ENCODE measurements at places on chromosomes 2 and 18. TPM values are rescaled to one million over a fixed set of nuclear protein-coding genes. Genes with fewer than 3 reads are reported as not detected.

GRCh38 chr2:117631152-117631945 is 183.1 kb upstream of the DDX18 start:
- DNase-seq: no peak

DNA sequence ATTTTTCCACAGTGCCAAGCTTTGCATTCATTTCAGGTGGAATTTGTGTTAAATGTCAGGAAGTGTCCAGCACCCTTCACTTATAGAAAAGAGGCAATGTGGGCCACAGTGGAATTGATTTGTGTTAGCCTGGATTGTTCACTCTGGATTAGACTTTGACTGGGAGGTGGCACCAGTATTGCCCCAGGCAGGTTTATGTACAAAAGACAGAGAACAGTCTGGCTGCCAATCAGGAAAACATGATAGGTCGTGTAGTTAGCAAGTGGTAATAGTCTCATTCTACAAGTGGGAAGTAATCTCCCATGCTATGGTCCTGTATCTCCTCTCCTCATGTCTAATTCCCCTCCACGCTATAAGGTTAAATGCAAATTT is 45.6 kb downstream of the RAB27B start:
- DNase-seq: no peak

Gene LOXHD1
- total RNA-seq: not detected

GRCh38 chr2:111679202-111679601 is 204.8 kb downstream of the ANAPC1 start:
- DNase-seq: no peak

DNA sequence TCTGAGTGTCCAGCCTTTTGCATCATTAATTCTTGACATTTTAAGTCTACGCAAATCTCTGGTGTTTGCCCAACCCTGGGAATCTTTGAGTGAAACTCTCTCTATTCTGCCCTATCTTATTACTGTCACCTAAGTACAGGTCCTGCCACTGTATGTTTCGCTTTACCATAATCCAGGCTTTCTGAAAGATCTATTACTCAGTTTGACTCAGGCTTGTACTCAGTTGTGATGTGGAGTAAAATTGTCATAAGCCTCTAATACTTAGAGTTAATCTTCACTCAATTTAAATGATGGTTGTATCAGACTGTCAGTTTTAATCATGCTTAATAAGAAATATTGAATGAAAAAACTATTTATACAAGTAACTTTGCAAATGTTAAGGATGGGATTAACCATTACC is 30.3 kb upstream of the RAPGEF4 start:
- no peak for DNase-seq

Gene EN1
- total RNA-seq: 7.2 TPM

DNA sequence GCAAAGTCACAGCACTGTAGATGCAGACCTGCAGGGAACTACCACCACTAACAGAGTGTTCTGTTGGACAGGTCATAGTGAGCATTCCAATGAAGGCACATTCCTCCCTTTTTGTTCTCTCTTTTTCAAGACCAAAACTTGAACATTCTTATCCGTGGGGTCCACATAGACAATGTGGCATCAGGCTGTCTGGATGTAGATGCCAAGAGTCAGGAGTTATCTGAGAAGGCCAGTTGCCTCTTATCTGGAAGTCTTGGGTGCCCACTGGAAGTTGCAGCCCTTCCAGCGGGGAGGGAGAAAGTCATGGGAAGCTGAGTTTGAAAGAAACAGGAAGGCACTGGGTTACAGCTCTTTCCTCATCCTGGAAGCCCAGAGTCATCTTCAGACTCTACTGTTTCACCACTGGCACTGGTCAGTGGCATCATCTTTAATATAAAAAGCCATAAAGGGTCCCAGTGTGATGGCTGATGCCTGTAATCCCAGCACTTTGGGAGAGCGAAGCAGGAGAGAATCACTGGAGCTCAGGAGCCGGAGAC is 61.4 kb downstream of the FAM161A start:
- no peak for DNase-seq

GRCh38 chr2:152508446-152508845 is 173.5 kb downstream of the FMNL2 start:
- peak; percentile 42 for DNase-seq

DNA sequence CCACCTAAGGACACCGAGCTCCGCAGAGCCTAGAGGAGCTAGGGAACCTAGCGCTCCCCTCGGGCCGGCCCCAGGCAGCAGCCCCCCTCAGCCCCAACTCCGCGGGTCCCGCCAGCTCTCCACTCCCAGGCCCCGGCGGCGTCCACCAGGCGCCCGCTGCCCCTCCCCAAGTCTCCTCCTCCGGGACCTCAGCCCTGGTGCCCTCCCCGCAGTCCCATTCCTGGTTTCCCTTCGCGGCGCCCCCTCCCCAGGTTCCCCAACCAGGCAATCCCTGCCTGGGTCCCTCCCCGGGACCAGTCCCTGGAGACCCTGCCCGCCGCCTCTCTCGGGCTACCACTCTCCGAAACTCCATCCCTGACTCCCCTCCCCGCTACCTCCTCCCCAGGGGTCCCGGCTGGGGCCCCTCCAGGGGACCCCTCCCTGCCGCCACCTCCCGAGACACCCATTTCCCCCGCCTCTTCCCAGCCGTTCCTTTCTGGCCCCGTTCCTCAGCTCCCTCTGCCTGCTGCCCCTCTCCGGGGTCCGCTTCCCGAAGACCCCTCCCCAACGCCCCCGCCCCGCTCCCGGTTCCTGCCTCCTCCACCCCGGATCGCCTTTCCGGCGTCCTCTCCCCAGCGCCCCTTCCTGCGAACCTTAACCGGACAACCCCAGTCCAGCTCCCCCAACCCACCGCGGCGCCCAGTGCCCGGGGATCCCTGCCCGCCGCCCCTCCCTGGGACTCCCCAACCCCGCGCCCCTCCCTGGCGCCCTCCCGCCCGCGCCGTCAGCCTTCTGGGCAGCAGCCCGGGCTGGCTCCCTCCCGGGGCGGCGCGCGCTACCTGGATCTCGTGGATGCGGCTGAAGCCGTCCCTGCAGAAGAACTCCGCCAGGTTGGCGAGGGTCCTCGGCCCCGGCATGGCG is 678 bp downstream of the CYP27C1 start:
- peak; percentile 20 for DNase-seq

Gene APLF
- 0.99 TPM for total RNA-seq

- peak; percentile 47 for DNase-seq
Measured at GRCh38 chr2:79511320-79511951, 1.4 kb upstream of the CTNNA2 start.

DNA sequence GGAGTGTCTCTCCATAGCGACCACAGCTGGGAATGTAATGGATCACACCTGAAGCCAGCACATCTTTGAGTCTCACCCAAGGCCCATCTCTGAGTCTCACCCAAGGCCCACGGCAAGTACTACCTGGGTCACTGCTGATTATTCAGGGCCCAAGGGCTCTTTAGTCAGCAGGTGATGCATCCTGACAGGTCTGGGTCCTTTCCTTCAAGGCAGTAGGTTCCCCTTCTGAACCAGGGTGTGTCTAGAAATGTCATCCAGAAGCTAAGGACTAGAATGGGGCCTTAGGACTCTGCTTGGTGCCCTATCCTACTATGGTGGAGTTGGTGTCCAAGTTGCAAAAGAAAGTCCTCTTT is 248.1 kb downstream of the ZNF385B start:
- DNase-seq: no peak

- no peak for DNase-seq
Measured at GRCh38 chr18:11760498-11761167, 71.6 kb downstream of the GNAL start.

Gene ANKRD44
- total RNA-seq: 5.9 TPM

GRCh38 chr2:172088245-172089004 is 3.1 kb downstream of the DLX1 start:
- DNase-seq: no peak

DNA sequence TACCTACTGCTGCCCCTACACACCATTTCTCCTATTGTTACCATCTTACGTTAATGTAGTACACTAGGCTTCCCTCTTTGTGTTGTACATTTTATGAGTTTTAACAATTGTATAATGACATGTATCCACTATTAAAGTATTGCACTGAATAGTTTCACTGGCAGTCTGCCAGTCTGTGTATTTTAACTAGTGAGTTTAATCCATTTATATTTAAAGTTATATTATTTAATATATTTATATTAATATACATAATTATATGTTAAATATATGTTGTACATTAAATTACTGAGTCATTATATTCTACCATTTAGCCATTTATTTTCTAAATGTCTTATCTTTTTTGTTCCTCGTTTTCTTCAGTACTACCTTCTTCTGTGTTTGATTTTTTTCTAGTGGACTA is 44.8 kb upstream of the PHLPP1 start:
- DNase-seq: no peak

Gene PLCL1
- not detected for total RNA-seq

- peak; percentile 53 for DNase-seq
Measured at GRCh38 chr18:22213333-22213973, 44.1 kb downstream of the GATA6 start.

DNA sequence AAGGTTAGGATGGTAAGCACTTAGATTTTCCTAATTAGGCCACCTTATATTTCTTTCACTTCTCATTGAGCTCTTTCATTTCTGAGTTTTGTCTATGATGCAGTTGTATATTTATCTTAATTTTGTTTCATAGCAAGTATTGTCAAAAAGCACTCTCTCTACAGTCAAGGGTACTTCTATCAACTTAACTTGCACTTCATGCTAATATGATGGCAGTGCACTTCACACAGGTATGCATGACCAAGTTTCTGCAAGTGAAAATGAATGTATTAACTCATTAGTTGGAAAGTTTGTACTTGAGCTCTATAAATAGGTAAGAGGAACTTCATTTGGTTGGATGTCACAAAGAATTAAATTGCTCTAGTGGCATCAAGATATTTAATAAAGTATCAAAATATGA is 51.5 kb upstream of the CDH19 start:
- no peak for DNase-seq

- DNase-seq: no peak
Measured at GRCh38 chr2:120619579-120619978, 116.1 kb upstream of the GLI2 start.

GRCh38 chr2:54341656-54342055 is 85.6 kb upstream of the TSPYL6 start:
- no peak for DNase-seq

DNA sequence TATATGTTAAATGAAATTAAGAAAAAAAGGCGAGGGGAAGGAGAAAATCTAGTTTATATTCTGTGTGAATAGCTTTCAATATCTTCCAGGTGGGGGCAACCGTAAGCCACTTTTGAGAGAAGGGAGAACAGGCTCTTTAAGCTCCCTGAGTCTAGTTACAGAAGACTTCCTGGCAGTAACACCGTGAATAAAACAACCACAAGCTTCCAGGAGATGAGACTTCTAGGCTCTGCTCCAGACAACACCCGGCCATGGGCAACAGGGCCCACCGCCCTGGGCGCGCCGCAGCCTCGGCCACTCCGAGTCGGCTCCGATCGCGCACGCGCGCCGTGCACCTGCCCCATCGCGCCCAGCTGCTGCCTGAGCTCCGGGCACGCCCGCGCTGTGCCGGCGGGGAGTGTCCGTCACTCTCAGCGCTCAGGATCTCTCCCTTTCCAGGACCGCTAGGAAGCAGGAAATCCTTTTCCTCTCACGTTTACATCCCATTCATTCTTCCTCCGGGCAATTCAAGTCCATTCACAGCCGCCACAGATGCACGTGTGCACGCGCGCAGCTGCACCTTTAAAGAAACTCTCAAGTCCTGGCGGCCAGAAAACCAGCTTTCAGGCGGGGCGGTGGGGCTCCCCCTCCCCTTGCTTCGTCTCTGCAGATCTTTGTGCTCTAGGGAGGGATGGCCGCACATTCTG is 19.4 kb upstream of the PAX3 start:
- DNase-seq: peak; percentile 75

GRCh38 chr18:57543560-57543959 is 42.9 kb downstream of the FECH start:
- no peak for DNase-seq

DNA sequence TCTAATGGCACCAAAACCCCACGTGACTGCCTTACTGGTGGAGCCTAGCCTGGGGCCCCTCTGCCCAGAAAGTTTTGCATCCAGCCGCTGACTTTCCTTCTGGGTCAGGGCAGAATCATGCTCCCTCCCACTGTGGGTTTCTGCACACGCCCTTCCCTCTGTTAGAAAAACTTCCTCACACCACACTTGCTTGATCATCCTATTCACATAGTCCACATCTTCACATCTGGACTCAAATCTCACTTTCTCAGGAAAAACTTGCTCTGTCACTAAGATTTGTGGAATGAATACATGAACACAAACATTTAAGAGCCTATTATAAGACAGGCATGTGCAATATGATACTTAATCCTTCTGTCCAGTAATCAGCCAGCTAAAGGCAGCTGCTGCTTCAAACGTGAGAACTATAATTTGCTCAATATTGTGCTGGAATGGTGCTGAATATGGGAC is 274.7 kb downstream of the RND3 start:
- no peak for DNase-seq

Gene SNORC
- total RNA-seq: 4.1 TPM

DNA sequence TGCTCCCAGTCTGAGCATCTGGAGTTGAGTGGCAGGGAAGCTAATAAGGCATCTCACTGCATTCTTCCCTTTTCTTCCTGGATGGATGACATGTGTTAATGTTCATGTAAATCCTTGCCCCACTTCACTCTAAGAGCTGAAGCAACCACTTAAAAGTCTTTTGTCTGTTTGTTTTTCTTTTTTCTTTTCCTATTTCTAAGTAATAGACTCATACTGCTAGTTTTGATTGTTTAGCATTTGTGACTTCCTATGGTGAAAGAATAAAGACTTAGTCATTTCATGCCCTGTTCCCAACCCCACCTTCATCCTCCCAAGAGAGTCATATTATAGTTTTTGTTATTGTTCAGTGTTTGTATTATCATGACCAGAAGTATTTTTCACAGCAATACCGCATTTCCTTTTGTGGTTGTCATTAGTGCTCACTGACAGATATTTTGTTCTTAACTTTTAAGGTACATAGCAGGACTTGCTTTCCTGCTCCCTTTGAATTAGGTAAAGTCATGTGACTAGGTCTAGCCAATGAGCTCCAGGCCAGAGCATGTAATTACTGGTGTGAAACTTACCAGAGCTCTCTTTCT is 18.1 kb upstream of the SPP2 start:
- DNase-seq: peak; percentile 16

- no peak for DNase-seq
Measured at GRCh38 chr2:240245706-240246105, 105.2 kb upstream of the OTOS start.

DNA sequence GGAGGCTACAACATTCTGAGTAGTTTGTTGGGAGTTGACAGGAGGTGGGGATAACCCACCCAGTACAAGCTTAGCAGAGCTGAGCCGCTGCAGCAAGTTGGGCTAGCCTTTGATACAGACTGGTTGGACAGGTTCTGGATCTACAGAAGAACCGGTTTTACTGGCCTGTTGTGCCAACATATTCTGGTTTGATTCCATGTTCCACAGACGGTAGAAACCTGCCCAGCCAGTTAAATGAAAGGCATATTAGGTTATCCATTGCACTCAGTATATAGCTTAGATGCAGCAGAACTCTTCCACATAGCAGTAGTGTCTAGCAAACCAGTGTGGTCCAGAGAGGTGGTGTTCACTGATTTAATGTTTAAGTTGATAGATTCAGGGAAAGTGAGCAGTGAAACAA is 19.3 kb upstream of the RBBP8 start:
- DNase-seq: no peak

Gene GKN2
- total RNA-seq: not detected

All from MG63 (cell line).